Dorsolateral prefrontal cortex (tissue), 122 donors: ENCODE measurements at places on chromosomes 13 and 19.

- DNase-seq = no peak
Observed at GRCh38 chr13:50403311-50403710, 388.1 kb downstream of the KCNRG start.

DNA sequence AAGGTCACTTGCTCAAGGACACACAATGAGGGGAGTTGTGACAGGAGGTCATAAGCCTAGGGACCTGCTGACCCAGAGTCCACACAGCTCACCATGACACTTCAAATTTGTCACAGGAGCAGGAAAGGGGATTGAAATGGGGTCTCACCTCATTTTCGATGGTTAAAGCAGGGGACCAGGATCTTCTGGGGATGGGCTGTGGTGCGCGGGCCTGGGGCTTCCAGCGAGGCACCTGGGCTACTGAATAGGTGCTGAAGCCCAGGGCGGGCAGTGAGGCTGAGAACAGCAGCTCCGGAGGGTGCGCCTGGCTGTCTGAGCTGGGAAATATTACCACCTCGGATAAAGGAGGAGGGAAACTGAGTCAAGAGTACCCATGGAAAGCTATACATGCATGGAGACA lies 11.0 kb downstream of the MAN2B1 start:
- no peak for DNase-seq

- DNase-seq = peak; percentile 17
Observed at GRCh38 chr19:35404879-35405622, 34.2 kb downstream of the GPR42 start.

GRCh38 chr19:33547676-33548075 lies 26.1 kb upstream of the PEPD start:
- DNase-seq = no peak

- DNase-seq = no peak
Observed at GRCh38 chr19:38703509-38703908, 40.8 kb downstream of the CAPN12 start.

DNA sequence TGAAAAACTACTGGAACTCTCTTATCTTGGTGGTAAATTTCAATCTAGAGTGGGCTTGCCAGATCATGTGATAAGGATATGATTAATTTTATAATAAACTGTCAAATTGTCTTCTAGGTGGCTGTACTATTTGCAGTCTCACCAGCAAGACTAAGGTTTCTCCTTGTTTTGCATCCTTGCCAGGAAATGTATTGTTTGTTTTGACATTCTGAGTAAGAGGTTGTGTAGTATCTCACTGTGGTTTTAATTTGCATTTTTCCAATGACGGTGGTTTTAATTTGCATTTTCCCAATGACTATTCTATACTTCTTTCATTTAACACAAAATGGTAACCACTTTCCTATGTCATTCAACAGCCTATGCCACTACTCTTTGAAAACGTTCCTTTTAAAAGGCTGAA lies 2.0 kb downstream of the CAB39L start:
- no peak for DNase-seq

DNA sequence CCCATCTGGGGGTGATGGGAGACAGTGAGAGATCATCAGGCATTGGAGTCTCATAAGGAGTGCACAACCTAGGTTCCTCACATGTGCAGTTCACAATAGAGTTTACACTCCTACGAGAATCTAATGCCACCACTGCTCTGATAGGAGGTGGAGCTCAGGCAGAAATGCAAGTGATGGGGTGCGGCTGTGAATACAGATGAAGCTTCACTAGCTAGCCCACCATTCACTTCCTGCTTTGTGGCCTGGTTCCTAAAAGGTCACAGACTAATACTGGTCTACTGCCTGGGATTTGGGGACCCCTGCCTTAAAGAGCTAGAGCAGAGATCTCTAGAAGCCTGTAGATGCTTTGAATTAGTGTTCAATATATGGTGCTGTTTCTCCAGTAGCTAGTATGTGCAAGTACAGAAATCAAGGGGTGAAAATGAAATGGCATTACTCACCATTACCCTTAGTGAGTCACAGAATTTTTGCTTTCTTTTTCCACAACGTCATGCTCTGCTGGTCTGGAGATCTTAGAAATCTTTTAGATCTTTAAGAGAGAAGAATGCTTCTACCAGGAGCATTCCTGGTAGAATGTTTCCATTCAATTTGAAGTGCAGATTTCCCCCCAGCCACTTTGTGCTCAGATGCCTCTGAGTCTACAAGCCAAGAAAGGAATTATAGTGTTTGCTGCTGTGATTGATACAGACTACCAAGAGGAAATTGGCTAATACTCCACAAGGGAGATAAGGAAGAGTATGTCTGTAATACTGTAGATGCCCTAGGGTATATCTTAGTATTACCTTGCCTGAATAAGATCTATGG lies 2301.2 kb downstream of the PCDH9 start:
- no peak for DNase-seq

GRCh38 chr19:51391073-51391611 lies 751 bp upstream of the C19orf84 start:
- no peak for DNase-seq
